NCI-H1694 (cell line): ENCODE measurements at places on chromosomes 5 and 9.

- DNase-seq, result no peak
Observed at GRCh38 chr5:14178671-14179211, 35.6 kb downstream of the TRIO start.

DNA sequence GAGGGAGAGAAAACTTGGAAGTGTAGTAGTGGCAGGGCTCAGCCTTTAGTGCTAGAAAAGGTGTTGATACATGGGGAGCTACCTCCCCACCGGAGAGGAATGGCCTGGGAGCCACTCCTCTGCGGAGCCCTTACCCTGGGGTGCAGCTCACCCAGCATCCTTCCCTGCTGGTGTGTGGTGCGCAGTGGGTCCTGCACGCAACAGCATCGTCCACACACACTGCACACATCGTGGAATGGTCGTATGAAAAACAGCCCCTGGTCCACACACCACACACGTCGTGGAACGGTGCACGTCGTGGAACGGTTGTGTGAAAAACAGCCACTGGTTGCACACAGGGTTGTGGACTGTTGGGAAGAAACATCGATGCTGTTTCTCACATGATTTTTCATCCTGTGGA is 16.1 kb upstream of the AHRR start:
- no peak for DNase-seq

GRCh38 chr9:18447541-18447940 is 26.4 kb upstream of the ADAMTSL1 start:
- DNase-seq, result no peak

- peak; percentile 37 for DNase-seq
Observed at GRCh38 chr9:90805006-90805996, 3.7 kb downstream of the SYK start.
